Activated CD8-positive, alpha-beta memory T cell treated with anti-CD3 and anti-CD28 coated beads for 1 hour (primary cell): ENCODE measurements at places on chromosomes 3 and 15.

GRCh38 chr3:133413161-133414020, 13.5 kb downstream of the BFSP2 start:
- no peak for DNase-seq

GRCh38 chr15:100394736-100395440, 53.1 kb upstream of the ADAMTS17 start:
- DNase-seq: no peak

- no peak for DNase-seq
Observed at GRCh38 chr15:45573961-45574629, 13.1 kb upstream of the BLOC1S6 start.

DNA sequence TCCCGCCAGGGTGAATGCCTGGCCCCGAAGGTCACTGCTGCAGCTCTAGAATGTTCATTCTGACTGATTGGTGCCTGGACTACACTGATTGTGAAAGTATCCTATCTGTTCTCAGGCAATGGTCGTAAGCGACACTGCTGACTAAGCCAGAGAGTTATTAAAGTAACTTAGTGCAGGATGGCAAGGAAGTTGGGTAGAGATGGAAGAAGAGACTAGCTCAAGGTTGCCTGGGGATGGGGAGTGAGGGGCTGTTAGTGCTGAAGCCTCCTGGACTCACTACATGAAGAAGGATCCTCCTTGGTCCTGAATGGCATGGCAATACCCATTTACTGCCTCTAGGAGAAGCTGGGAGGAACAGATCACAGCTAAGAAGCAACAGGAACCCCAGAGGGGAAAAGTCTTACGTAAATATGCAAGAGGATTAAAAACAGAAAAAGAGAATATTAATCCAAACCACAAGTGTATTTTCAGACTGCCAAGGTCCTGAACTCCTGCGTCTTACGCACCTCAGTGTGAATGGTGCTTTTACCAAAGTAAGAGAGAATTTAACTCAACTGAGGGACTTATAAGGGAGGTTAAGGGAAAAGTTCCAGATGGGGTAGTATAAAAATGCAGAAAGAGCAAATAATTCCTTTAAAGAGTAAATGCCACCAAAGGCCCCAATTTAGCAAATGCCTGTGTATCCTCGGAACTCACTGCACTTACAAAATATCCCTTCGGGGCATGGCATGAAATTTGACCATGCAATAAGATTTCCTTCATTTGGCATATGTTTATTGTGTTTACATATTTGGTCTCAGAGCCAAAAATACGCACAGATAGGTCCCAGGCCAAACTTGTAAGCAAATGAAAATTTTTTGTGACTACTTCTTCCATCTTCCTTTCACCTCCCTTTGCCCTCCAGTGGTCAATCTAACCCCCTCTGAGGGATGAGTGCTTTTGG, 64.0 kb upstream of the DGKG start:
- DNase-seq: no peak

DNA sequence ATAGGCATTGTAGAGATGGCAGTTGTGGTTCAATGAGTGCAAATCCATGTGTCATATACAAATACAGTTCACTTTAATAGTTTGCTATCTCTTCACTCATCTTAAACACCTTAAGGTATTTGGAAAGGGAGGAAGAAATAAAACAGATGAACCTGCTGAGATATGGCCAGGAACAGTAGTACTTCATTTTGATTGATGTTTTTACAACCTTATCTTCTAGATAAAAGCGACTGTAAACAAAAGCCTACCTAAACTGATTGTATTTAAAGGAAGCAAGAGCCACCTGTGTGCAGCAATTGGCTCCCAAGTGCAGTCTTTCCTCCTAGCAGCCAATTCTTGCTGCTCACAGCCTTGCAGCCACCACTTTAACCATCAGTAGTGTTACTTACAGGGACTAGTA, 217.7 kb downstream of the CDIN1 start:
- DNase-seq: no peak

GRCh38 chr15:56659197-56659596, 74.1 kb downstream of the ZNF280D start:
- no peak for DNase-seq

DNA sequence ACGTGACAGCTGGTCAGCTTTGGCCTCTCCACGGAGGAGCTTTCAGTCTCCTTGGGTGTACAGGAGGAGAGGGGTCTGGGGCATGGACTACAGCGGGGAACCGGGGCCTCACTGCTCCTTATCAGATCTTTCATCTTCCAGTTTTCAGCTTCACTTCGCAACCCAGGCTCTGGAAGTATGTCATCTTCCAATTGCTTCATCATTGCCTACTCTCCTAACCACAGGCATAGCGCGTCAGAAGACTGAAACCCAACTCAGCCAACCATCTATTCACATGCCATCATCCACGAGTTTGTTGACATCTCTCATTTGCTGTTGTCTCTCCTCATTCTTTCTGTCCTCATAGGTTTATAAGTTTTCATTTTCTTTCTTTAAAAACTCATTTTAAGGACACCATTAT, 119.5 kb downstream of the MYLK start:
- no peak for DNase-seq

- no peak for DNase-seq
Observed at GRCh38 chr3:150370122-150370602, 37.9 kb upstream of the TSC22D2 start.

DNA sequence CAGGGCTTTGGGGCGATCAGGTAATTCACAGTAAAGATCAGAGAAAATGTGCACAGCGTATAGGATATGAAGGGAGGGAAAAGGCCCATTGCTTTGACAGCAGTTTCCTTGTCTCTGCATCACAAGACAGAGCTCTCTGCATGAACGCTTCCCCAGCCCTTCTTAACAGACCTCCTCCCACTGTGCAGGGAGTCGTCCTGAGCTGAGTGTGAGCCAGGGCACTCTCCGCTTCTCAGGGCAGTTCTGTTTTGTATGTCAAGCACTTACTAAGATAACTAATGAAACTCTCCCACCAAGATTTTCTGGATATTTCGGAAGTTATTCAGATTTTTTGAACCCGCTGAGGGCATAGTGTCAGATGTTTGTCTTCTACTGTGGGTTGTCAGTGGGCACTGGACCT, 105.8 kb upstream of the C15orf61 start:
- DNase-seq: no peak

DNA sequence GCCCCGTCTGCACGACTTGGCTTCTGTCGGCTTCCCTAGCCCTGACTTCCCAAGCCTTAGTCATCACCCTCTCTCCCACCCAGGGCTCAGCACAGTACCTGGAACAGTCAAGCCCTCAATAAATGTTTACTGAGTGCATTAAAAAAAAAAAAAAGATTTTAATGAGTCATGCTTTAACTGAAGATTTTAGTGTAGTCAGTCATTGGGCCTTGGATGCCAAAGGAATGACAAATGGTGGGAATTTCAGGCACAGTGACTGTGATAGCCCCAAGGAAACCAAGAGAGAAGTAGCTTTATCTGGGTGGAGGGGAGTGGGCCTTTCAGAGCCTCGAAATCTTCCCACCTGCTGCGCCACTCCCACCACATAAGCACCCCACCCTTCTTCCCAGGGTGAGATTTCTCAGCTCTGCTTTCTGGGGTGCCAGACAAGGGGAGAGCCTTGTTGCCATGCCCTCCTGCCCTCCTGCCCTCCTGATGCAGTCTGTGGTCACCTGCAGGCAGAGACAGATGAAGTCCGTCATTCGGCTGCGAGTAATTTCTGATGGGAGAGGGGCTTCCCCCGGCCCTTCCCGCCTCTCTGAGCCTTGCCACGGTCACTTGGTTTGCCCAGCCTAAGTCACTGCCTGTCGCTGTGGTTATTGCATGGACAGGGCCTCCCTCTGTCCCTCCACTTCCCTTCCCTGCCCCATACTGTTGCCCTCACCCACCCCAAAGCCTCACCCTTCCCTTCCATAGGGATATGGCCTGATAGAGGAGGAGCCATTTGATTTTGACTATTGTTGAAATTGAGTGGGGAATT, 41.8 kb downstream of the SMAD3 start:
- no peak for DNase-seq

- no peak for DNase-seq
Observed at GRCh38 chr15:26945046-26945445, 25.9 kb upstream of the GABRG3 start.

DNA sequence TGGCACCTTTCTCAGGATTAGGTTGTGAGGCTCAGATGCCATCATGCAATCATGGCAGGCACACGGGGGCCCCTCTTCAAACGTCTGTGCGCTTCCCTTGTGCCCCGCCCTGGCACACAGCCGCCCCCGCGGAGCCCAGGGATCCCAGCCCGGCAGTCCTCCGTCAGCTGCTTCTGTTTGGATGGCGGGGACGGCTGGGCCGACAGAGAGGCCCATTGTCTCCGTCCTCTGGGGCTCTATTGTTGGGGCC, 849 bp upstream of the HDAC11 start:
- DNase-seq: no peak

DNA sequence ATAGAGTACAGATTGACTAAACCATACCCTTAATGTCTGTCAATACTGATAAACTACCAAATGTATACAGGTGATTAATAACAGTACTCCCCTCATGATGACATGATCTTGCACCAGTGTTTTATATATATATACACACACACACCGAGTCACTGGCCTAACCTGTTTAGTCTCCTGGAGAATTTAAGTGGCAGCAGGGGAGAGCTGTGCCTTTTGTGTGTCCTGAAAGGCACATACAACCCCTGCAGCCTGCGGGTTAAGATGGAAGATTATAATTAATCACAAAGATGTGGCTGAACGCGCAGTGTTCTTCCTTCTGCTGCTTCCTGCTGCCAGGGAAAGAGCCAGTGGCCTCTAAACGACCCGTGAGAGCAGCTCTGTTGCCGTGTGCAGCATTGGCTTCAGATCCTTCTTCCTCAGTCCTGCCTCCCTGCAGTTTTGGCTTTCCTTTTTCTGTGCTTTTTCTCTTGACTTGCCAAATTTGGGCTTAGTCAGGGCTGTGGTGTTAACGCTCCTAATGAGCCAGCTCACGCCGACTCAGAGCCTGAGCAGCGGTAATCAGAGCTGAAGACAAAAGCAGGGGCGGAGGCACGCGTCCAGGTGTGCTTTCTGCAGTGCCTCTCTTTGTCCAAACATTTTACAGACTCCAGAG, 42.5 kb upstream of the UBE3A start:
- DNase-seq: no peak

- DNase-seq: no peak
Observed at GRCh38 chr3:52506266-52506966, 11.3 kb downstream of the STAB1 start.

DNA sequence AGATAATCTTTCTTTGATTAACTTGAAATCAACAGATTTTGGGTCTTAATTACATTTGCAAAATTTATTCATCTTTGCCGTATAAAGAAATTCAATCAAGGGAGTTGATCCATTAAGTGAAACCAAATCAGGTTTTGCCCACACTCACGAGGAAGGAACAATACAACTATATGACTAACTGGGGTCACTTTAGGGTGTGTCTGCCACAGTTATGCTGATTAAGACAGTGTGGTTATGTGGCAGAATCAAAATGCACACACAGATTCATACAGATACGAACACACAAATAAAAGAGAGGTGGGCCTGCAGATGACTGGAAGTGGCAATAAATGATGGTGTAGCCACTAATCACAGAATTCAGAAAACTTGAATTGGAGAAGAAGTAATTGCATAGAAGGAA, 543.5 kb downstream of the GABRG3 start:
- no peak for DNase-seq

DNA sequence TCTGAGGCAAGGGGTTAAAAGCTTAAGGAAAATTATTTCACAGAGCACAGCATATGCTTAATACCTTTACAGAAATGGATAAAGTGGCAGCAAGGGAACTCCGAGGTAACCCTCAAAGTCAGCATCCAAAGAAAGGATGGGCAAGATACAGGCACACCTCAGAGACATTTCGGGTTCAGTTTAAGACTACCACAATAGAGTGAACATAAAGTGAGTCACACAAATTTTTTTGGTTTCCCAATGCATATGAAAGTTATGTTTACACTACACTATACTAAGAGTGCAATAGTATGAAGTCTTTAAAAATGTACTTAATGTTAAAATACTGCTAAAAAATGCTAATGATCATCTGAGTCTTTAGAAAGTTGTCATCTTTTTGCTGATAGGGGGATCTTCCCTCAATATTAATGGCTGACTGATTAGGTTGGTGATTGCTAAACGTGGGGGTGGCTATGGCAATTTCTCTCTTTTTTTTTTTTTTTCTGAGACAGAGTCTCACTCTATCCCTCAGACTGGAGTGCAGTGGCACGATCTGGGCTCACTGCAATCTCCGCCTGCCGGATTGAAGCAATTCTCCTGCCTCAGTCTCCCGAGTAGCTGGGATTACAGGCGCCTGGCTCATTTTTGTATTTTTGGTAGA, 10.0 kb downstream of the UBR1 start:
- DNase-seq: no peak

- DNase-seq: no peak
Observed at GRCh38 chr3:24160424-24161095, 215.5 kb downstream of the NR1D2 start.

- no peak for DNase-seq
Observed at GRCh38 chr15:85495096-85495495, 114.7 kb downstream of the AKAP13 start.

DNA sequence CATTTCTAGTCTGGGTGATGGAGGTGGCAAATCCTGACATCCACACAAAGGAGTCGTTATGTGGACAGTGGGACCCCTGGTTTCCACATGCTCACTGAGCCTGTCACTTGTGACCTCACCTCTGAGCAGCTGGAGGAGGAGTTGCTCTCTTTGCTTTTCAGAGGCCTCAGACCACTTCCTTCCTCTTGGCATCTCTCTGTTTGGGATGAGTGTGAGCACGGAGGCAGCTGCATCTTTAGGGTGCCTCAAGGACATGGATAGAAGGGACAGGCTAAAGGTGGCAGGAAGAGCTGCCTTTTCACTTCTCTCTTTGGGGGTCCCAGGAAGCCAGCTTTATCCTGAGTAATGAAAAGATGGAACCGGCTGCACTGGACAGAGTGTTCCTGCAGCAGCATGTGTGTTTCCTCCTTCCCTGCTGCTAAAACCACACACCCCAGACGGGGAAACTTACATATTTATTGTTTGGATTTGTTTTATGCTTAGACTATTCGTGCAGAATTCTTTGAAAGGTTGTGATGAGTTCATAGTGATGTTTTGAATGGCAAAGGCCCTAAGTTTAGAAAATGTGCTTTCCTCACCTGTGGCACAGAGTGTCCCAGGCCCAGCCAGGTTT, 31.8 kb downstream of the GPR171 start:
- DNase-seq: no peak

- DNase-seq: peak; percentile 78
Observed at GRCh38 chr3:119293871-119294695, at the start of gene ARHGAP31. Gene ARHGAP31, plus strand, starts transcription at chr3:119294383. Its CDS starts 522 bp downstream, at chr3:119294905.

DNA sequence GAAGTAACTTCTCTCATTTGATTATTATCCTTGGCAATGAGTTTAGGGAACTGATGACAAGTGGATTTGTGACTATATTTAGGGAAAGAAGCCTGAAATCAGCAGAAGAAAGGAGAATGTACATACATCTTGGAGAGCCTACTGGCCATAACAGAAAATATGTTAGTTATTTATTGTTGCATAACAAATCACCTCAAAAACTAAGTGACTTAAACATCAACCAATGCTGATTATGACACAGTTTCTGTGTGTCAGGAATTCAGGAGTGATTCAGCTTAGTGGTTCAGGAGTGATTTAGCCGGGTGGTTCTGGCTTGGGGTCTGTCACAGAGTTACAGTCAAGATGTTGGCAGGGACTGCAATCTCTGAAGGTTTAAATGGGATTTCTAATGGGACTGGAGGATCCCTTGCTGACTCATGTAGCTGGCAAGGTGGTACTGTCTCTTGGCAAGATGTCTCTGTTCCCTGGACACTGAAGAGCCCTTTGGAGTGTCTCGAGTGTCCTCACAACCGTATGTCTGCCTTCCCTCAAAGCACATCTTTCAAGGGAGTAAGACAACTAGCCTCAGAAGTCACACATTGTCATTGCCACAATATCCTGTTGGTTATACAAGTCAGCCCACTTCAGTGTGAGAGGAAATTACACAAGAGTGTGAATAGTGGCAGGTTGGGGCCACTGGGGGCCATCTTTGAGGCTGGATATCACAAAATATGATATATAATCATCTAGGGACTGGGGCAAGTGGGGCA, 248.9 kb downstream of the SV2B start:
- DNase-seq: no peak
